ENCODE measurements at places on chromosomes 4 and X.

DNA sequence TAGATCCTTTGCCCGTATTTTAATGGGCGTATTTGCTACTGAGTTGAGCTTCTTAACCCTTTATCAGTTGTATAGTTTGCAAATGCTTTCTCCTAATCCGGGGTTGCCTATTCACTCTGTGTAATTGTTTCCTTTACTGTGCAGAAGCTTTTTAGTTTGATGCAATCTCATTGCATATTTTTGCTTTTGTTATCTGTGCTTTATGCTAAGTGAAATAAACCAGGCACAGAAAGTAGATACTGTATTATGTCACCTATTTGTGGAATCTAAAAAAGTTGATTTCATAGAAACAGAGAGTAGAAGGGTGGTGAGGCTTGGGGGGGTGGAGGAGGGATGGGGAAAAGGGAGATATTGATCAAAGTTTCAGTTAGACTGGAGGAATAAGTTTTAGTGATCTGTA lies 17.7 kb downstream of the OGT start:
- DNase-seq: no peak

GRCh38 chr4:137694138-137694537 lies 161.8 kb upstream of the PCDH18 start:
- DNase-seq: no peak

DNA sequence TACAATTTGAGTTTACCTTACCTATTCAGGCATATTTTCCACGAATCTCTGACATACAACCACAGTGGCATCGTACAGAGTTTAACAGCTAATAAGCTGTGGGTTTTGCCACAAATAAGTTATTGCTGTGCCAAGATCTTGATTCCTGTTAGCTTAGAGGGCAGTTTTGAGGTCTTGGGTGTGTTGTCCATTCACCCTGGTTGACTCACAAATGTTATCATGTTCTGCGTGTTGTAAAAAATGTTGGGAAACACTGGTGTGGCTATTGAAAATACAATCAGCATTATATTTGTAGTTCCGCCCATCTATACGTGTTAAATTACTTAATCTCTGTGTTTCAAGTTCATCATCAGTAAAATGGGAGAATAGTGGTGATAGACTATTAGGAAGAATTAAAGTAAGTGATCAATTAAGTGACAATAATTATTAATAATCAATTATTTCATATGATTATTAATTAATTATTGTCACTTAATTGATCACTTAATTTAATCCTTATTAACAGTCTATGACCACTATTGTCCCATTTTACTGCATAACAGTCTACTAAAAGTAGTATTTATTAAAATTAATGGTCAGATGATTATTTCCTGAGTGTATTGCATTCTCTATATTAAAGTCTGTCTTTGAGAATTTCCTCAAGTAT lies 96.3 kb downstream of the TMA16 start:
- no peak for DNase-seq

DNA sequence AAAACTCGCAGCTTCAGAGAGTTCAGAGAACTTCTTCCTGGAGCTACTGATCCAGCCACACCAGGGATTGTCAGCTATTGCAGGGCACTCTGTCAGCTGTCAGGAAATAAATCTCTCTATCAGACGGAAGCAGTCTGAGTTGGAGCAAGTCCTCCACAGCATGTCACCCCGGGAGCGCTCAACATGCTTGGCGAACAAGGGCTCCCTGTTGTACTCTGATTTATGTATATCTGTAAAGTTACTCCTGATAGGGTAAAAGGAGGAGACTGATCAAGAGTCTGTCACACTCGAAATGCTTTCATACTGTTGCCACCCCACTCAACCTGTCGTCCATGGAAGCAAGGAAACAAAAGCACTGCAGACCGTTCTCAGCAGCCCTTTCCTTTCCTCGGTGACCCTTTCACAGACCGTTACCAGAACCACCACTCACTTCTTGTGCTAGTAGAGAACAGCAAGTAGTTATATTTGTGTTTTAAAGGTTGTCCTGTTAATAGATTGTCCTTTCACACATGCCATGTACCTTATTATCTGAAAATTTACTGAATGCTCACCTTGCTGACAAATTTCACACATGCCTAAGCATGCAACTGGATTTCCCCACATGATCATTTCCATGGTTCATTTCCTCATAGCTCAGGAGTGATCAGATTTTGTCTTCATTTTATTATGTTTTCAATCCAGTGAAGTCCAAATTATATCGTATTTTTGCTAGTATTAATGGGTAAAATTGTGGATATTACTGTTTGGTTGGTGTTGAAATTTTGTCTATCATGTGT lies 2108.9 kb upstream of the TENM3 start:
- DNase-seq: no peak

DNA sequence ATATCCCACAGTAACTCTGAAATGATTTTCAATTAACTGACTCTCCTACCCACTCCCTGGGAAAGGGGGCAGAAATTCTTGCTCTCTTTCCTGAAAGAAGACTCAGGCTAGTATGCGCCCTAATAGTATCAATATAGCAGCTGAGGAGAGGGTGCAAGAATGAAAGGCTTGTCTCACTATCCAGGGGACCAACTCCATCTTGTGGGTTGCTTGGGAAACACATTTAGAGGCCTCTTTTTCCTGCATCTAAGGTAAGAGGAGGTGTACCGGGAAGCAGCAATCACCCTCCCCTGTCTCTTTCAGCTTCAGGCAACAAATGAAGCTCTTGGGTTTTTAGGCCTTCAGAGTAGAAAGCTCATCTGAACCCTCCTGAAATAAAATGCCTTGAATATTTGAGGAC lies 11.3 kb downstream of the TMEM255A start:
- DNase-seq: no peak

- no peak for DNase-seq
Measured at GRCh38 chrX:11750046-11750445, 8.0 kb upstream of the MSL3 start.

DNA sequence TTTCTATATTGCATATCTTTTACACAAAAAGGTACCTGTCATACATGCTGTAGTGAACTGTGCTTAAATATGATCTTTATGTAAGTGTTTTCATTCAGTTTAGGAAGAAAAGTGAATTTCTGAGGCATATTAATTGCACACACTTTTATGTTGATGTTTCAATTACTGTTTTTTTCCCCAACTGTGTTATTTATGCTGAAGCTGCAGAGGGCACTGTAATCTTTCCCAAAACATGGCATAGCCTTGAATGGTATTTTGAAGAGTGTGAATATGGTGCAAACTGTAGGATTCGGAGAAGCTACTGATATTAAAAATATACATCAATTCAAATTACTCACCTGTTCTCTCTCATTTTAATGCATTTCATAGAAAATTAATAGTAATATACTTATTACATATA lies 6.0 kb upstream of the CENPE start:
- DNase-seq: peak; percentile 29

DNA sequence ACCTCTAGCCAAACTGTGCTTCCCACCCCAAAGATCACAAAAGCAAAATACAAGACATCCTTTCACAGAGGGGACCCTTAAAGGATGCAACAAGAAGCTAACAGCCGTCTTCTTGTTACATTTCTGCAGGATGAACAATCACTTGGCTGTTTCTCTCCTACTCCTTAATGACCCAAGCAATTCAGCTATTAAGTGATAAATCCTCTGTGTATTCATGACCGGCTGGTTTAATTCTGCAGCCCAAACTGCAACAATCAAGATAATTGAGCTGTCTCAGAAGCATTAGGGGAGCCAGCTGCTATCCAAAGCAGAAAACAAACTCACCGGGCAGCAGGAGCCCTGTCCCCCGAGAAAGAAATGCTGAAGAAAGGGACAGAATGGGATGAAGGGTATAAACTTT lies 85.9 kb upstream of the ACSL4 start:
- DNase-seq: no peak

DNA sequence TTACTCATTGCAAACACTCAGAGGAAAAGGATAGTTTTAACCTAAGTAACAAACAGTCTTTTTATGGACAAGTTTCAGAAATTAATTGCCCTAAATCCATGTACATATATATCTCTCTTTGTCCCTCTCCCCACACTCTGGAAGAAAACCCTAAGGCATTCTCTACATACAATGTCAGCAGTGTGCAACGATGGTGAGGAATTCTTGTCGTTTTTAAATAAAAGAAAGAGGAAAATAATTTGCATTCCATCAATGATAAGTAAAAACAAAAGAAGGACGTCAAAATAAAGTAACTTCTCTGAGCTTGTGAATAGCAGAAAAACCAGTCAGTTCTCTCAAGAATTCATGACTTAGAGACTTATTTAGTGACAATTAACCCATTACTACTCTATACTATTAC lies 550.5 kb upstream of the DIPK2B start:
- no peak for DNase-seq

- no peak for DNase-seq
Measured at GRCh38 chr4:152162331-152162697, 373.6 kb downstream of the FBXW7 start.

DNA sequence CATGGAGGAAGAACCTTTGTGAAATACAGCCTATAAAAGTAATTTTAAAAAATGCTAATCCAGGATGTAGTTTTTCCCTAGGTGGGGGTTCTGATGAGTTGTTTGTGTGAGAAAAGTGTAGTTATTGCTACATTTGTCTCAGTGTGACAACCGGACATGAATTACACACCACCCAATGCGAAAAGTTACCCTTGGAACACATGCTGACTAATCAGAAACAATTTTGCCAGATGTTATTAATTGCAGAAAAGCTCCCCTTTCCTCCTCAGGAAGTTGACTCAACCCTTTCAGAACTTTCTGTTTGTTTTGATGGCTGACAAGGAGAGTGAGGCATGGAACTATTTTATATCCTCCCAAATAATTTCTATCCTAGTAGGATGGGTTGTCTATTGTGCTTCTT lies 38.1 kb upstream of the EDA2R start:
- no peak for DNase-seq

DNA sequence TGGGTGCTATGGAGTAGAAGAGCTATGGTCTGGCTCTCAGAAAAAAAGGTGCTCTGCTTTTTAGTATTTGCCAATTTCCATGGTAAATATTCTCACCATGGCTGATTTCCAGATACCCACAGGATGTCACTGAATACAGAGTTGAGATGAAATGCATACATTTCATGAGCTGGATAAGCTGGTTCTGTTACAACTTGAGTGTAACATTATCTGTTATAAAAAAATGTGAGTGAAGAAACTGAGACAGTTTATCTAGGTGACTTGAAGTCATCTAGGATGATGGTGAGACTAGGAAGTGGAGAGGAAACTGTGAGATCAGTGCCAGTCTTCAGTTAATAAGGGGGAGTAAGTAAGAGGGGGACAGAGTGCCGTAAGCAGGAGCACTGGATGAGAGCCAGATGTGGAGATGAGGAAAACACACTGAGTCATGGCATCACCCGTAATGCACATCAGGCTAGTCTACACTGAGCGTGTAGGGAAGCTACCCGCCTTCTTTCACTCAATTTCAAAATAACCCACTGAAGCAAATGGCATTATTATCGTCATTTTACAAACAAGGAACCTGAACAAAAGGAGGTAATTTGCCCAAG lies 5.0 kb downstream of the HPSE start:
- DNase-seq: no peak

- no peak for DNase-seq
Measured at GRCh38 chr4:13543032-13543838, 1.1 kb downstream of the NKX3-2 start.

DNA sequence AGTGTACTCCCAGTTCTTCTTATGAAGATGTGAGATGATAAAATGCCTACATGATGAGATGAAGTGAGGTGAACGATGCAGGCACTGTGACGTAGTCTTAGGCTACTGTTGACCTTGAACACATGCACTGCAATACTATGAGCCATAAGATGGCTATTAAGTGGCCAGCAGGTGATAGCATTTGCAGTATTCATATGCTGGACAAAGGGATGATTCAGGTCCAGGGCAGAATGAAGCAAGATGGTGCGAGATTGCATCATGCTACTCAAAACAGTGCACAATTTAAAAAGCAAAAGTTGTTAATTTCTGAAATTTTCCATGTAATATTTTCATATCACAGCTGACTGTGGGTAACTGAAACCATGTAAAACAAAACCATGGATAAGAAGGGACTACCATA lies 781.4 kb downstream of the PCDH18 start:
- DNase-seq: no peak

DNA sequence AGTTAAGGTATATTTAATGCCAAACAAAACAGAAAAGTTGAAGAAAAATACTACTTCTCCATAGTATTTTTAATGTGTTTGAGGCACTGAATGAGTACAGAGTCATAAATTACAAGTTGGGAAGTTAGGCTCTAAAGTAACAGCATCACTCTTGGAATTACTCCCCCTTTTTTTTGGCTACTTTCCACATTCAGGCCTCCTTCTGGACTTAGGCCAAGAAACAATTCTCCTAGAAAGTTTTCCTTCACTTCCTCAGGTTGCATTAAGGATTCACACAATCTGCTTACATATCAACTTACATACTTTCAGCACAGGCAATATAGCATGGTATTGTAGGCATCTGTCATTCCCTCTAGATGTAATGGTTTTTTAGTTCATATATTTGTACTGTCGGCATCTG lies 52.1 kb downstream of the TMEM165 start:
- no peak for DNase-seq

GRCh38 chr4:6467600-6467999 lies 4.8 kb downstream of the PPP2R2C start:
- DNase-seq: no peak

GRCh38 chr4:44675366-44675765 lies 2.9 kb upstream of the GUF1 start:
- no peak for DNase-seq

DNA sequence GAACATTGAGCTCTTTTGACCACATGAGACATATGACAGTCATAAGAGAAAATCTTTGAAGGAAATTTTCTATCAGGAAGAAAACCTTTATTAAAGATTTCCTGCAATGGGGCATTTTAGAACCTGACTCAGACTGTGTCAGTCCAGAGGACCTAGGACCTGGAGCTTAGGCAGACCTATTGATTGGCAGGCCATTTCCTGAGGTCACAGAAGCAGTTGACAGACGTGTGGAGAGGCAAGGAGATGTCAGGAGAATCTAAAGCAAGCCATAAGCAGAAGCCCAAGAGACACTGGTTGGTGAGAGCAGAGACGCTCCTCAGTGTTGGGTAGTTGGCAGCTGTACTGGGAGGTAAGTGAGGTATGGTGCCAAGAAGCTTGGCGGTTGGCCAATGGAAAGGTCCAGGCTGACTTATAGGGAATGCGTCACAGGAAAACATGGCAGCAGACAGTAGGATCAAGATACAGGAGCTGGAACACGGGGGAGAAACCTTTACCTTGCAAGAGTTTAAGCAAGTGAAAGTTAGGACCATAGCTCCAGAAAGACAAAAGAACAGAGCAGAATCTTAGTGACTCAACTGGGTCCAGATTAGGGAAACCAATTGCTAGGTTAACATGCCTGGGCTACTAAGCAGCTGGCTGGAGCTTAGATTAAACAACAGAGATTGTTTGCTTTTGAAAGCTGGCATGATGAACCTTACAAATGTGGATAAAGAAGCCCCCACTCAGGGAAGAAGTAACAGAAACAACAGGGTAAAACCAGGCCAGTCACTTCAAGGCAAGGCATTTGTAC lies 18.6 kb downstream of the PALLD start:
- DNase-seq: peak; percentile 9

GRCh38 chr4:110631584-110632505 lies 9.0 kb upstream of the PITX2 start:
- DNase-seq: peak; percentile 47

GRCh38 chr4:101417046-101417445 lies 69.7 kb upstream of the PPP3CA start:
- DNase-seq: no peak

- DNase-seq: no peak
Measured at GRCh38 chrX:84133023-84133422, 55.0 kb downstream of the RPS6KA6 start.
